ENCODE measurements at places on chromosomes 4 and X.

DNA sequence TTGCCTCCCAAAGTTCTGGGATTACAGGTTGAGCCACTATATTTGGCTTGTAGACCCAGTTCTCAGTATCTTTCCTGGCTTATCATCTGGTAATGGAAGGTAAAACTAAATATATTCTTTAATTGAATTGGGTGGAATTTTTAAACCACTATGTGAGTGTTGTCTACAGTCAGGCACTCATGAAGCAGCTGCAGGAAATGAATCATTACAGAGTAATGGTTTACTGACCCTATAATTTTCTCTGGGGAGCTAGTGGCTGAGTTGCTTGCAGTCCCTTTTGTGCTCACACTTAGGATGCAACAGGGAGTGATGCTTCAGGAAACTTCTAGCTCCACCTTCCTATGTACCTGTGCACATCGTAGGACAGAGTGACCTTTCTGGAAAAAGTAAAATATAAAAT lies 4.1 kb upstream of the UGT2B7 start:
- no peak for DNase-seq

DNA sequence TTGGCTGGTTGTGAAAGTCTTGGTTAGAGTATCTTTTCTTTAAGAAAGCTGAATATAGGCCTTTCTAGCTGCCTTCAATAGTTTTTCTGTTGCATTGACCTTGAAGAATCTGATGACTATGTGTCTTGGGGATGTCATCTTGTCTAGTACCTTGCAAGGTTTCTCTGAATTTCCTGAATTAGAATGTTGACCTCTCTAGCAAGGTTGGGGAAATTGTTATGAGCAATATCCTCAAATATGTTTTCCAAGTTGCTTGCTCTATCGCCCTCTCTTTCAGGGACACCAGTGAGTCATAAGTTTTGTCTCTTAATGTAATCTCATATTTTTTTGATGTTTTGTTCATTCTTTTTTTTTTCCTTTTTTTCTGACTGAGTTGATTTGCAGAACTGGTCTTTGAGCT lies 194.7 kb downstream of the RAB28 start:
- no peak for DNase-seq

- no peak for DNase-seq
Measured at GRCh38 chr4:8048856-8049676, 109.4 kb upstream of the AFAP1 start.

GRCh38 chr4:156672492-156673305 lies 298.9 kb downstream of the PDGFC start:
- no peak for DNase-seq

- DNase-seq, result no peak
Measured at GRCh38 chr4:110926841-110927400, 304.0 kb upstream of the PITX2 start.

DNA sequence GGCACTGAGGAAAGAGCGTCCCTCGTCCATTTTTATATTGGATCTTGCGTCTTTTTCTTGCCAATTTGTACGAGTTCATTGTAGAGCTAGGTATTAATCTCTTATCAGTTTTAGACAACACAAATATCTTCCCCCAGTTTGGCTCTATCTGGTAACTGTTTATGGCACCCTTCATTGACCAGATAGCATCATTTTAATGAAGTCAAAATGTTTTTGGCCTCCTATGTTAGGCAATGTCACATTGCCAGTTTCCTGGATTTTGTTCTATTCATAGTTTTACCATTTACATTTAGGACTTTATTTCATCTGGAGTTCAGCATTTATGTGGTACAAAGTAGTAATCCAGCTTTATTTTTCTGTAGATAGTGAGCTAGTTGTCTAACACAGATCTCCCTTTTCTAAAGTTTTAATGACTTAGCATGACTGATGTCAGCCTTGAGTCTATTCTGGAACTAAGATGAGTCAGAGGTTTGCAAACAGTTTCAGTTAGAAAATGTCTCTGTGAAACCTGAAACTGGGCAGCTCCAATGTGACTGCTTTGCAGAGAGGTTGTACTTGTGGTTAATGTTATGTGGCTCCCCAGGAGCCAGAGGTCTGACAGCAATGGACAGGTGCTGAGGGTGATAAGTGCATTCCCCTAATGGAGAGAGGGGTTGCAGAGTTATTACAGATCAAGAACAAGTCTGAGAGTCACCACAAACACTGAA lies 5.3 kb upstream of the STBD1 start:
- no peak for DNase-seq

Data from activated gamma-delta T cell treated with anti-CD3 and anti-CD28 coated beads, Interleukin-2, amount 50 U/mL, for 16 hours (primary cell).